ENCODE measurements at places on chromosomes 5 and 9. TPM values are rescaled to one million over a fixed set of nuclear protein-coding genes. Genes with fewer than 3 reads are reported as not detected.

The C9orf78 gene
- 39.7 TPM for total RNA-seq

The FGF1 gene
- 2.1 TPM for total RNA-seq

The AKNA gene
- total RNA-seq, result 52.1 TPM

- H3K4me1 ChIP-seq, result no peaks in the 10 kb centered on the region
- no peak for DNase-seq
- no peaks in the 10 kb centered on the region for H3K27me3 ChIP-seq
- H3K36me3 ChIP-seq, result no peaks in the 10 kb centered on the region
- no peak overlapping the region for H3K27ac ChIP-seq
Observed at GRCh38 chr9:8651070-8651845, 851.7 kb upstream of the DMAC1 start.

GRCh38 chr5:14871214-14872069 is at the start of gene ANKH:
TSS of gene ANKH (minus strand) at chr5:14871778. CDS start at chr5:14871447, 331 bp downstream.
- no peaks in the 10 kb centered on the region for H3K27me3 ChIP-seq
- DNase-seq, result peak; percentile 92
- H3K4me1 ChIP-seq, result no peaks in the 10 kb centered on the region

DNA sequence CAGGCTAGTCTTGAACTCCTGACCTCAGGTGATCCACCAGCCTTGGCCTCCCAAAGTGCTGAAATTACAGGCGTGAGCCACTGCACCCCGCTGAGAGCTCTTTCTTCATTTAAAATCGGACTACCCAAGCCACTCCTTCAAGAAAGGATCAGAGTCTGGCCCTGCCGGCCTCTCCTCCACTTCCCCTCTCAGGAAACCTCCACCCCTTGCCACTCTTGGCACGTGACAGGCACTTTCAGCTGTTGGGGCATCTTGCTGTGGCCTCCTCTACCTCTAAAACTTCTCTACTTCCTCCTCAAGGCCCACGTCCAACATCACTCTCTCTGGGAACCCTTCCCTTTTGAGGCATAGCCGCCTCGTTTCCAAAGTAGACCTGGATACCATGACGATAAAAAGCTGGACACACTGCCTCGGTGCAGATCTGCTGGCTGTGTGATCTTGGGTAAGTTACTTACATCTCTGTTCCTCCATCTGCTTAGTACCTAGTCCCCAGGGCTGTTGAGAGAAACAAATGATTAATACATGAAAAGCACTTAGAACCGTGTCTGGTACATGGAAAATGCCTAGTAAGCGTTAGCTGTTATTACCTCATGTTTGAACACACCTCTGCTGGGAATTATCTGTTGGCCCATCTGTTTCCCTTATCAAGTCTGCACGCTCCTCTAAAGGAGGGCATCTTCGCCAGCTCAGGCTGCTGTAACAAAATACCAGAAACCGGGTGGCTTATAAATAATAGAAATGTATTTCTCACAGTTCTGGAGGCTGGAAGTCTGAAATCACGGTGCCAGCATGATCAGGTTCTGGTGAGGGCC is 55.3 kb downstream of the SMIM23 start:
- no peak overlapping the region for H3K27ac ChIP-seq
- DNase-seq, result no peak
- H3K4me1 ChIP-seq, result no peaks in the 10 kb centered on the region
- no peaks in the 10 kb centered on the region for H3K36me3 ChIP-seq

DNA sequence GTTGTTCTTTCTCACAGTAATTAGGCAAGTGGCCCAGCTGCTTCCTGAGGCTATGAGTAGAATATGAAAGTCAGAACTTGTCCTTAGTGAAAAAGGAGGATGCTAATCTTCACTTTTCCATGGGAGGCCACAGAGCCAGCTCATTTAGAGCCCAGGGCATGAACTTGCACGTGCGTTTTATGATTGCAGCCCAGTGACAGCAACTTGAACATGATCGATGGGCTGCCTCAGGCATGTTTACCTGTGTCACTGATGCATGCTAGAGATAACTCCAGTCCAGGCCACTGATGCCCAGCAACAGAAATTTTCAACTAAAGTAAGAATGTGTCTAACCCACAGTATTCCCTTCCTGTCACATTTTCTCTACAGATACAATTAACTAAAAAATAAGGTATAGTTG is 179.3 kb downstream of the CTNND2 start:
- DNase-seq, result peak; percentile 66
- no peak overlapping the region for H3K27ac ChIP-seq
- H3K36me3 ChIP-seq, result no peaks in the 10 kb centered on the region
- no peak overlapping the region for H3K4me3 ChIP-seq
- no peaks in the 10 kb centered on the region for H3K4me1 ChIP-seq

- no peak overlapping the region for H3K27ac ChIP-seq
- DNase-seq, result no peak
- peaks cover 27% of the 10 kb centered on the region for H3K36me3 ChIP-seq
- H3K4me1 ChIP-seq, result no peaks in the 10 kb centered on the region
Observed at GRCh38 chr5:111120911-111121310, 28.8 kb downstream of the WDR36 start.

DNA sequence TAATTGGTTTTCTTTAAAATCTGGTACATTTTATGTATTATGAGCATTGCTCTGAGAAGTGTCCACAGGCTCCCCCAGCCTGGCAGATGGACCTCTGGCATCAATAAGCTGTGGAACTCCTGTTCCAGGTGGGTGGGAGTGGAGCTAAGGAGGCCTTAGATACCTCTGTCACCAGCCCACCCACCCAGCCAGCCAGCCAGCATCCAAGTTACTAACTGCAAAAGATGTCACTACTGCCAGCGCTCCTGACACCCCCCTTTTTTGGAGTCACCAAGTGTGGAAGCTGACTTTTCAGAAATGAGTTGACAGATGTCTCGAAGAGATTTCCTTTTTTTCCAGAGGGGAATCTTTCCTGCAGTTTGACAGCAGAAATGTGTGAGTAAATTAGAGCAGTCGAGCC is 111.2 kb downstream of the GALNT10 start:
- no peaks in the 10 kb centered on the region for H3K27me3 ChIP-seq
- no peak overlapping the region for H3K27ac ChIP-seq
- H3K4me1 ChIP-seq, result no peaks in the 10 kb centered on the region
- H3K4me3 ChIP-seq, result no peak overlapping the region

- H3K4me3 ChIP-seq, result no peak overlapping the region
- H3K4me1 ChIP-seq, result no peaks in the 10 kb centered on the region
- H3K27me3 ChIP-seq, result no peaks in the 10 kb centered on the region
Observed at GRCh38 chr9:127676638-127677037, 30.1 kb upstream of the CFAP157 start.

- no peak for DNase-seq
- H3K27me3 ChIP-seq, result no peaks in the 10 kb centered on the region
- H3K36me3 ChIP-seq, result no peaks in the 10 kb centered on the region
- H3K27ac ChIP-seq, result no peak overlapping the region
- no peaks in the 10 kb centered on the region for H3K4me1 ChIP-seq
- H3K4me3 ChIP-seq, result no peak overlapping the region
Observed at GRCh38 chr5:154081246-154081645, 42.5 kb downstream of the MFAP3 start.

GRCh38 chr5:145375521-145375920 is 459.6 kb downstream of the PRELID2 start:
- no peaks in the 10 kb centered on the region for H3K36me3 ChIP-seq
- no peak overlapping the region for H3K27ac ChIP-seq
- no peaks in the 10 kb centered on the region for H3K27me3 ChIP-seq
- H3K4me1 ChIP-seq, result no peaks in the 10 kb centered on the region
- H3K4me3 ChIP-seq, result no peak overlapping the region

DNA sequence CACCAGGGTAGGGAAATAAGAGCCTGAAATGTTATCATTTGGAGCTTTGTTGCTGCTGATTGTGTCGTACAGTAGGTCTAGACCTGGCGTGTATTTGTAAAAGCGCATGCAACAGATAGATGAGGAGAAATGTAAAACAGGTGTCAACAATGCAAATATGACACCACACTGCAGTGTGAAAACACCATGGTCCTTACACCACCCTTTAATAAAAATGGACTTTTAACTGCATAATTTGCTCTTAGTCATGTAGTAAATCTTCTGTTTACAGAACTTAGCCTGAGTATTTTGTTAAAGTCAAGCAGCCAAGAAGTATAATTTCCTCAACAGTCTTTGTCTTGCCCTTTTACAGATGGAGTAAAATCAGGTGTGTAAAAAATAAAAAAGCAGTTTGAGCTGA is 13.9 kb downstream of the PCBD2 start:
- H3K36me3 ChIP-seq, result peaks cover 13% of the 10 kb centered on the region
- no peak overlapping the region for H3K4me3 ChIP-seq
- no peaks in the 10 kb centered on the region for H3K27me3 ChIP-seq
- DNase-seq, result no peak
- H3K27ac ChIP-seq, result no peak overlapping the region

DNA sequence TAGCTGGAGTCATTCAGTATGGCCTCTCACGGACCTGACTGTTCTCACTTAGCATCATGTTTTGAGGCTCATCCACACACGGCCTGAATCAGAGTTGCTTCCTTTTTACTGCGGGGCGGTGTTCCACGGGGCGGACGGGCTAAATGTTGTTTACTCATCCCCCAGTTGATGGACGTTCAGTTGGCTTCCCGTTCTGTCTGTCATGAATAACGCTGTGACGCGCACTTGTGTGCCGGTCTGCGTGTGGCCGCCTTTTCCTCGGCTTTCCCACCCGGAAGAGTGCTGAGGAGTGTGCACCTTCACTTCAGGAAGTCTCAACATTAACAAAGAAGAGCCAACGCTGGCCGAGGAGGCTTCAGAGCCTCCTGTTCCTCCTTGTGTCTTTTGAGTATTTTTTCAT is 39.0 kb upstream of the IRX4 start:
- no peaks in the 10 kb centered on the region for H3K4me1 ChIP-seq
- no peaks in the 10 kb centered on the region for H3K27me3 ChIP-seq
- H3K27ac ChIP-seq, result no peak overlapping the region
- H3K4me3 ChIP-seq, result no peak overlapping the region

All from kidney (tissue), 22 donors.